ENCODE measurements at places on chromosomes 11 and 22.

GRCh38 chr22:49406879-49407587, 420.6 kb downstream of the BRD1 start:
- DNase-seq, result no peak

- DNase-seq, result no peak
Measured at GRCh38 chr22:38629108-38629507, 27.1 kb downstream of the FAM227A start.

- DNase-seq, result no peak
Measured at GRCh38 chr22:39089928-39090327, 7.1 kb upstream of the APOBEC3H start.

- DNase-seq, result no peak
Measured at GRCh38 chr22:20421507-20421874, 16.1 kb downstream of the SCARF2 start.

DNA sequence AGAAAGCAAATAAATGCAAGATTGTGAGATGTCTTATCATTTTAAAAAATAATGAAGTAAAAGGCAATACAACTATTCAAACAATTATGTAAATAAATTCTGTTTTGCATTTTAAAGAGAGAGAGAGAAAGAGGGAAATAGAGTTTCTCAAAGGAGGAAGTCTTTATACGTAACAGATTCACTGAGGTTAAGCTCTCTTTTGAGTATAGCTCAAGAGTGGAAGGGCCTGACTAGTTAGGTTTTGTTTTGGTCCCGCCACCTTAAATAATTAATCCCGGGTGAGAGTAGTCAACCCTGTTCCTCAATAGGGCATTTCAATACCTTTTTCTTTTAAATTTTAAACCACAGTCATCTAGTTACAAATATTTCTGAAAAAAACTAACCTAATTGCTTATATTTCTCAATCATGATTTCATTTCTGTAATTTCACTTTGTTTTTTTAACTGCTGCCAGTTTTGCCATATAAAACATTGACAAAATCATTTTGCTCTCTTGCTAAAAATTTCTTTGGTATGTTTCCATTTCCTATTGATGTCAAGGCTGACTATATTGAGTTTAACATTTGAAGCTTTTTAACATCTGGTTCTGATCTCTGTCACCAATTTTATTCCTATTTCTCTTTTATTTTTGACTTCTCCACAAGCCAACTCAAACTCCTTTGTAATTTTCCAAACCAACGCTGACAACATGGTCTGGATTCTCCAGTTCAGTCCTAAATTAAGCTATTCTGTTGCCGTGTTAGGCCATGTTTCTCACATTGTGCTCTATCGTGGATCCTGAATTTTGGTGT, 10.3 kb downstream of the OR10D3 start:
- no peak for DNase-seq

DNA sequence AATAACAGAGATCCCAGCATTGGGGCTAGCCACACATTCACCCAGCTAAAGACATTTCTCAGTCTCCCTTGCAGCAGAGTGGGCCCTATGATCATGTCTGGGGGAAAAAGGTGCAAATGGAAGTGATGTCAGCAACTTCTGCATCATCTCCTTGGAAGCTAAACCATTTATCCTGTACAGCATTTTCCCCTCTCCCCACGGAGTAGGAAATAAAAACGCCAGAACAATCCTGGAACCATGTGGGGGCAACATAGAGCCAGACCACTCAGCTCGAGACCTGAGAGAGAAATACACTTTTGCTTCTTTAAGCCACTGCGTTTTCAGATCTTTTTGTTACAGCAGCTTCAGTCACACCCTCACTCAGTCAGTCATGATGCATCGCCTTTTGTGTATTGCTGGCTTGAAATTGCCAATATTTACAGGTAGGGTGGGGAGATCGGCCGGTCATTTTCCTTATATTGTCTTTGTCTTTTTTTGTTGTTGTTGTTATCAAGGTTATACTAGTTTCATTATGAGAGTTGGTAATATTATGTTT, 9.1 kb upstream of the RAC2 start:
- DNase-seq, result no peak

GRCh38 chr11:122024278-122024677, 91.7 kb downstream of the BLID start:
- no peak for DNase-seq

- DNase-seq, result no peak
Measured at GRCh38 chr11:130553306-130553705, 104.9 kb downstream of the ADAMTS15 start.

- no peak for DNase-seq
Measured at GRCh38 chr11:131739243-131739882, 368.9 kb downstream of the NTM start.

- no peak for DNase-seq
Measured at GRCh38 chr22:36331306-36331911, 56.4 kb downstream of the MYH9 start.

DNA sequence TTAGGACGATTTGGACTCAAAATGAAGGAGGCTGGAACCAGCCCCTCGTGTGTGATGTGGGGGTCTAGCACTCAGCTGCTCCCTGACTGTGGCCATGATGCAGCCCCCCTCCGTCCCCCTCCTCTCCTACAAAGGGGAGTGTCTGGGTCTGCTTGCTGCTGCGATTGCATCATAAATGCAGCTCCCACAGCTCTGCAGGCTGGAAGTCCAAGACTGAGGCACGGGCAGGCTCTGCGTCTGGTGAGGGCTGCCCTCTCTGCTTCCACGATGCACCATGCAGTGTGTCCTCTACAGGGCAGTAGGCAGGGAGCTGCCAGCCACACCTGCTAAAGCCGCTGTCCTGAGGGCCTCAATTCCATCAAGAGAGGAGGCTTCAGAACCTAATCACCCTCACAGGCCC, 432.1 kb downstream of the BRD1 start:
- no peak for DNase-seq

DNA sequence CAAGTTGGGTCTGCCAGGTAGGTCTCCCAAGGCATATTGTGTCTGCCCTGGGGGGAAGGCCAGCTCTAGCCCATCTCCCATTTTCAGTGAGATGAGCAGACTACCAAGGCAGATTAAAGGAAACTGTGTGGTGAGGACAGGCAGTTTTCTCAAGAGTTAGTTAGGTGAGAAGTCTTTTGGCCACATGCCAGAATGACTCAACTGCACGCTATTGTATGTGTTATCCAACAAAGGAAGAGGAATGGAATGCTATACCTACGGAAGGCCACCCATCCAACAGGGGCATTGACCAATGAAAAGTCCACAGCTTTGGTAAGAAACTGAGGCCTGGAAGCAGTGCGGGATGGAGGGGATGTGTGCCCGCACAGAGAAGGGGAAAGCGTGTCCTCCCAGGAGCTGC, 941.7 kb downstream of the NTM start:
- DNase-seq, result no peak

- DNase-seq, result no peak
Measured at GRCh38 chr22:24157822-24158135, 23.5 kb upstream of the SUSD2 start.

DNA sequence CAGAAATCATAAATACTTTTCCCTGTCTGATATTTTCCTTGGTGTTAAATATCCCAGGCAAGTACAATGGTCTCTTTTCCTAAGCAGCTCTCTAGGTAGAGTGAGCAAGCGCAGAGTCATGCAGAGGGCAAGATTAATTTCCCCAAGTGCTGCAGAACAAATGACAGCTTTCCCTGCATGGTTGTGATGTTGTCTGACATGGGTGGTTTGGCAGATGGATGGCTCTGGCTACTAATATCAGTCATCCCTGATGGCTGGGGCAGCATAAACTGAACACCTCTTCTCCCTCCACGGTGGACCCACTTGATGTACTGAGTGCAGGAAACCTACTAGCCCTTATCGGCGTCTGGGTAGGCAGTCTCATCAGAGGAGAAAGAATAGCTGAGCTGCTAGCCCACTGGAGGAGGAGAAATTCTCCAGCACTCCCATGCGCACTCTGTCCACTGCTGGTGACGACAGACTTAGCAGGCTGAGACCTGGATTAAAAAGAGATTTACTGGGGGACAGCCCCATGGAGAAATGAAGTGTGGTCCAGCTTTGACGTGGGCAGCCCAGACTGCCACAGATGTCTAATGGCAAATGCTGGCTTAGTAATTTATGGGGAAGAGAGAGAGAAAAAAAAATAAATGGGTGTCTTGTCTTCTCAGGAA, 202.9 kb downstream of the DBX1 start:
- no peak for DNase-seq

DNA sequence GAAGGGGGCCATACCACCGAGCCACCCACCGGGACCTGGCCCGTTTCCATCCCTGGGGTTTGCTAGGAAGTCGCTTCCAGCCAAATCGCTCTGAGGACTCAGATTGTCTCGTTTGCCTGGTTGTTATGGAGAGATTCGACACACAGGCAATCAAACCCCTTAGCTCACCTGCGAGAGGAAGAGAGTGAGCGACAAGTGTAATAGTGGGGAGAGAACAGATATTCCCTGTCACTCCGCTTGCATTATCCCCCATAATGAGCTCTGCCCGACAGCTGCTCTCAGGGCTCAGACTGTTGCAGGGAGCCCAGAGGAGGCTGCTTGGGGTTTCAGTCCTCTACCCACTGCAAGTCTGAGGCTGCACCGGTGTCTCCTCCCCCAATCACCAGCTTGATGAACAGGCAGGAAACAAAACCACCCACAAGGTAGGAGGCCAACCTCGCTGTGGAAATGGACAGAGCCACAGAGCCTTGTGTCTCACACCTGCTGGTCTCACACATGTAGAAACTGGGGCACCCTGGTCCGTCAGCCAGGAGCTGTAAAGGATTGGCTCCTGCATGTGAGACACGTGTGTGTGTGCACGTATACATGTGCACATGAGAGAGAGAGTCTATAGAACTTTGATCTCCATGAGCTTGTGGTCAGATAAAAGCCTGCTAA, 351.1 kb downstream of the BUD13 start:
- peak; percentile 92 for DNase-seq

DNA sequence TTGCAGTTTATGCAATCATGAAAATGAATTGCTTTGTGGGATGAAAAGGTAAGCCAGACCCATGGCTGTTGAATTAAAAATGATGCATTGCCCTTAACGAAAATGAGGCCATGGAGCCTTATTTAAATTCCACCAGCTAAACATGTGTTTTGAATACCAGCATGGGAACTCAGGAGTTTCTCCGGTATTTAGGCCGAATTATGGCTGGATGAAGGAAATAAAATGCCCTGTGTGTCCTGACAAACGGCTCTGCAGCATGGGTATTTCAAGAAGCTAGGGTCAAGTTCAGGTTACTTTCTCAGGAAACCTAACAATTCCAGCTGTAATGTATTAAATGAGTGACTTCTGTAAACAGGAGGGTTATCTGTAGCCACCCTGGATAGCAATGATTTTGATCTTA, 38.3 kb downstream of the AMOTL1 start:
- DNase-seq, result no peak

DNA sequence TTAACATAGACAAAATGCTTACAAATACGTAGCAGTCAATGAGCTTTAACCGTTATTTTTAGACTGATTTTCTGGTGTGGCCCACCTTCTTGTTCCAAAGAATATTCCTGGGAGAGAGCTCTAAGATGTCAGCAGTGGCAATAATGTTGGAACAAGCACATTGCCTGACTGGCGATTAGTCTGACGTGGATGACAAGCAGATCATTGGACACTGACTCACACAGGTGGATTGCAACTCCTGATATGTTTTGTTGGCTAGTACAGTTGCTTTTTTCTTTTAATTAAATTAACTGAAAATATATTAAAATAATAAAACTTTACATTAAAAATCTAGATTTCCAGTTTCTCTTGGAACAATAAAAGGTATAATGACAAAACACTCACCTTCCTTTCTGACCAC, 78.0 kb downstream of the TENM4 start:
- DNase-seq, result no peak

DNA sequence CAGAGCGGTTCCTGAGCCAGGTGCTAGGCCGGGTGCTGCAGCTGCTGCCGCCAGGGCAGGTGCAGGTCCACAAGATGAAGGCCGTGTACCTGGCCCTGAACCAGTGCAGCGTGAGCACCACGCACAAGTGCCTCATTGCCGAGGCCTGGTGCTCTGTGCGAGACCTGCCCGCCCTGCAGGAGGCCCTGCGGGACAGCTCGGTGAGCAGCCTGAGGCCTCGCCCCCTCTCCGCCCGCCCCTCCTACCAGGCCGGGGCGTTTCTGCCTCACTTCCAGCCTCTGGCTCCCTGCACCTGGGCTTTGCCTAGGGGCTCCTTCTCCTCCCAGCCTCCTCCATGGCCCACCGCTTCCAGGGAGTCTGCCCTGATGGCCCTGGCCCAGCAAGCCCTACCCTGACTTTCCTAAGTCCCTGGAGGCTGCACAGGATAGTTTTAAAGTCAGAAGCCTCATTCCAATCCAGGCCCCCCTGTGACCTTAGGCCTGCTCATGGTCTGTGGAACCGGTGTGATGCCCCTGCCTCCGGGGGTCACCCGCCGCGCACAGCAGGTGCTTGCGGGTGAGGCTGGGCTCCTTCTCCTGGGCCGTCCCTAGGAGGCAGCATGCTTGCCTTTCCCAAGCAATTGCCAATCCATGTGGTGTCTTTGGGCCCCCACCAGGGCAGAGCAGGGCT, 5.5 kb downstream of the TCIRG1 start:
- DNase-seq, result peak; percentile 41

DNA sequence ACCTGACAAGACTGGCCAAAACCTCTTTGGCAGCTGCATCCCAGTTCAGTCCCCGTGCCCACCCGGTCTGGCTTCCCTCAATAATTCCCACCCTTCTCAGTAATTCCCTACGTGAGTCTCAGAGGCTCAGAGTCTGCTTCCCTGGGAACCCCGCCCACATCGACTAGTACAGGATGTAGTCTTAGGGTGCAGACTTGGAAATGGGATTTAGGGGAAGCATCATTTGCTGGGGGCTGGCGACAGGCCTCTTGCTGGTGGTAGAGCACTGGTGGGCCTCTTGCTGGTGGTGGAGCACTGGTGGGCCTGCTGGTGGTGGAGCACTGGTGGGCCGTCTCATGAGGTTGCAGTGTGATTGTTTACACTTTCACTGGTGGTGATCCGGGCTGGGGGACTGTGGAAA, 199.5 kb upstream of the B3GAT1 start:
- DNase-seq, result no peak

DNA sequence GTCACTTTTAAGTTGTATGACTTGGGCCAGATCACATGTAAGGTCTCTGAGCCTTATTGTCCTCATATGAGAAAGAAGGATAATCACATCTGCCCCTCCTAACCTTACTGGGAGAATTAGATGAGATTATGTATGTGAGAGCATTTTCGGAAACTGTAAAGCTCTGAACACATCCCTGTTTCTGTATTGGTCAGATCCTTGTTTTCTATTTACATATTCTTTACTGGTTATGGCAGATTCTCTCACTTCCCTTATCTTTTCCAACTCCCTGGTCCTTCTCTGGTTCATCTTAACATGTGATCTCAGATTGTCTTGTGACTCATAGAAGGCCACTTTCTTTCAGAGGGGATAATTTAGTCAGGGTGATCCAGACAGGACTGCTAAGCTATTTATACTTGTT, 41.8 kb downstream of the CCDC81 start:
- no peak for DNase-seq

- DNase-seq, result no peak
Measured at GRCh38 chr11:75850787-75851186, 35.8 kb downstream of the UVRAG start.

GRCh38 chr22:38416621-38417251, 38.3 kb downstream of the KCNJ4 start:
- DNase-seq, result no peak

- peak; percentile 6 for DNase-seq
Measured at GRCh38 chr11:129460714-129461113, 85.1 kb downstream of the BARX2 start.
